ENCODE measurements at places on chromosomes 4 and X.

- no peak for DNase-seq
These were observed 239.6 kb upstream of the FAM47A start for GRCh38 chrX:34371754-34372153.

DNA sequence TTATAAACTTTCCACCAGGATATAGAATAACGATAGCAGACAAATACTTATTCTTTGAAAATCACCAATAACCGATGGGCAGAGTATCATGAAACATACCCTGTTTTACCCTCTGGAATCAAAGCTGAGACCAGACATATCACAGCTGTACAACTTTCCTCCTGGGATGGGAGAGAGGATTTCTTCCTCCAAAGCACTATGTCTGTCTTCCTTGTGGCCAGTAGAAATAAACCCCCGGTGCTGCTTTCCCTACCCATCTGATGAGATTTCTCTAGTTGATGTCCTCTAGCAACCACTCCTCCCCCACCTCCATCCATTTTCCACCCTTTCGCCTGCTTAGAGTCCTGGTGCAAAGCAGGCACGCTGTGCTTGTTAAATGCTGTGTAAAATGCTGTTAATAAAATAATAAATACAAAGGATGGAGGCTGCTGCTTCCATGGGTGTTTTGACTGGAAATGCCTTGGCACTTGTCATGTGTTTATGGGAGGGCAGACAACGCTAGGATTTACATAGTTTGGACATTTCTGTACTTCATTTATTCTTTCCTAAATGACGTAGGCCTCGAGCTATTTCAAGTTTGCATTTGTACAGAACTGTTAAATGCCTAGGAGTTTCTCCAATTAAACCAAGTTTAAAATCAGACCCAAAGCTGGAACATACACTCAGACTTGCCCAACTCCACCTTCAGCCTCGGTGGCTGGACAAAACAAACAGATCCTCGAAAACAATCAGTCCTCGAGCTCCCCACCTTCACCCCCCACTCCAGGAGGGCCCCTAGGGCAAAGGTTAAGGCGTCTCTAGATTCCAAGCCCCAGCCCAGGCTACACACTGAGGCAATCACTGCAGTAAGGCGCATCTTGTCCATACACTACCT lies 10.1 kb downstream of the BCOR start:
- DNase-seq, result no peak

GRCh38 chr4:169236873-169237626 lies 33.7 kb downstream of the SH3RF1 start:
- no peak for DNase-seq

GRCh38 chr4:31045724-31046318 lies 325.7 kb downstream of the PCDH7 start:
- DNase-seq, result peak; percentile 16

DNA sequence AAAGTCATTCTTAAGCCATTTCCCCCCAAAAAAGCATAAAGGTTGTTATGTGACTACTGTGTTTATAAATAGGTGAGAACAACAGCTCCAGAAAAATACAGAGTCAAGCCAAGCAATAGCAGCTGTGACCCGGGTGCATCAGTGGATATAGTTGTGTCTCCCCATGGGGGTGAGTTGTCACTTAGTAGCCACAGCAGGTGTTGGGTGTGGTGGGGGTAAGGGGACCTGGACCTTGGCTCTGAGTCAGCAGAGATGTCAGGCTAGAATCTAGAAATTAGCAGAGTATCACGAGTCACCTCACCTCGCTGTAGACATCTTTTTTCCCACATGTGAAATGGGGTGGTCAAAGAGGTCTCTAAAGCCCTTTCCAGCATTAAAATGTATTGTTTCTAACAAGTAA lies 42.4 kb downstream of the MOSPD2 start:
- DNase-seq, result no peak

GRCh38 chr4:825063-825970 lies 612 bp downstream of the CPLX1 start:
- peak; percentile 43 for DNase-seq

DNA sequence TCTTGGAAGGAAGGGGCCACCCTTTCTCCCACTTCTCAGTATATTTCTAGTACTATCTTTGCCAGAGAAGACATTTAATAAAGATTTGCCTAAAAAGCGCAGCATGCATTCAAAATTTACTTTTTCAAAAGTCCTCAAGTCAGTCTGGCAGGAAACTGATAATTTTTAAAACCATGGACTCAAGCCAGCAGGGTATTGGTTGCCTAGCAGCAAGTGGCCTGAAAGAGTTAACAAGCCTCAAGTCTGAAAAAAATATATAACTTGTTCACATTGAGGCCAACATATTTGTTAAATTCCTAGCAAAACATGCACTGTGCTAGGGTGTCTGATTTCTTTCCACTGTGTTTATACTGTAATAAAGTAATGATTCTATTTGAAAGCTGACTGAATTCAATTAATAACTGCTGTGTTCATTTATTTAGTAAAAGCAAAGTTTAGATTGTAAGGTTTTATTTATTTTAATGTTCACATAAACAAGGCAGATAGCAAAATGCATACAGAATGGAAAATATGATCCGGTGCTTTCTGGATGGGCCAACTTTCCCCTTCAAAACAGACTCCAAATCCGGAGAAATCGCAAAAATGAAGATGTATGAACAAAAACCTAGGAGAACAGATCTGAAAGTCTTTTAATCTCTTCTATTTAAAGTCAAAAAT lies 218.5 kb upstream of the FGF13 start:
- no peak for DNase-seq

- DNase-seq, result no peak
These were observed 30.9 kb upstream of the CCDC110 start for GRCh38 chr4:185502386-185502785.

DNA sequence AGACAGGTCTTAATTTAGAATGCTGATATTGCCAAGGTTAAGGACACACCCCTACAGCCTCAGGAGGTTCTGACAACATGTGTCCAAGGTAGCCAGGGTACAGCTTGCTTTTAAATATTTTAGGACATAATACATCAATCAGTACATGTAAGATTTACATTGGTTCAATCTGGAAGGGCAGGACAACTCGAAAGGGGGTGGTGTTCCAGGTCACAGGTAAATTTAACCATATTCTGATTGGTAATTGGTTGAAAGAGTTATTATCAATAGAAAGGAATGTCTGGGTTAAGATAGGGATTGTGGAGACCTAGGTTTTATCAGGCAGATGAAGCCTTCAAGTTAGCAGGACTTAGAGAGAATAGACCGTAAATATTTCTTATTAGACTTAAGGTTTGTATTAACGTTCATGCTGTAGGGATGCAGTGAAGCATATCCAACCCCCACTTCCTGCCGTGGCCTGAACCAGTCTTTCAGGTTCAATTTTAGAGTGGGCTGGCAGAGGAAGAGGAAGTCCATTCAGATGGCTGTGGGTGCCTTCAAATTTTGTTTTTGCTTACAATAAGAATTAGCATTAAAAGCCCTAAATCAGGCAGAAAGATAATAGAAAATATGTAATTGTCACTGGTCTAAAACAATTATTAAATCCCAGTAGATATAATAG lies 136.5 kb upstream of the GALNTL6 start:
- no peak for DNase-seq

DNA sequence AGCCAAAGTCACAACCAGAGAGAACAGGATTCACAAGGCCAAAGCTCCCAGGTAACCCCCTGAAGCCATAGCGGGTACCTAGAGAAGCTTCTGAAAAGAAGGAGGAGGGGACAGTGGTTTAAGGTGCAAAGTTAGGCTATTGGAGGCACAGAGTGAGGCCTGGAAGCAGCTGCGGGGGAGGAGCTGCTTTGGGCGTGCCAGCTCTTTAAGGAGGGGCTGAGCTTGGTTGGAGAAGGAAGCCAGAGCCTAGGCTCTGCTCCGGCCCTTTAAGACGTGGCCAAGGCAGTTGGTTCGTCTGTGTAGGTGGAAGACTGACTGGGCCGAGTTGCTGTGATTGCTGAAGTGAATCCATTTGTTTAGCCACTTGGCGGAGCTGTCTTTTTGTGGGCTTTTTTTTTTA lies 1.5 kb downstream of the KLF8 start:
- no peak for DNase-seq

DNA sequence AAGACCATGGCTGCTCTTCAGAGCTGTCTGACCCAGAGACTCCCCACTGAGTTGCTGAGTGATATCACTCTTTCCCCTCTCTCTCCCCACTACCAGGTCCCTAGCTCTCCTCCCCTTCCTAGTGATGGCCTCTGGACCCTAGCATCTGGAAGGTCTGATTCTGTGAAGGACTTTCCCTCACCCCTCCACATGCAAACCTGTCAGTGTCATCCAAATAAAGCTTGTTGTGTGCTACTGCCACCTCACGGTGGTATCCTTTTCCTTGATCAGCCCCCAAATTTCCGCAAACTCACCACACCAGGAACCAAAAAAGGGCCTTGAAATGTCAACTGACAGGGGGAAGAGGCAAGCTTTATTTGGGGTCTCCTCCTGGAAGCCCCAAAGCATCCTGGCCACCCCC lies 500.2 kb downstream of the IDS start:
- DNase-seq, result no peak

DNA sequence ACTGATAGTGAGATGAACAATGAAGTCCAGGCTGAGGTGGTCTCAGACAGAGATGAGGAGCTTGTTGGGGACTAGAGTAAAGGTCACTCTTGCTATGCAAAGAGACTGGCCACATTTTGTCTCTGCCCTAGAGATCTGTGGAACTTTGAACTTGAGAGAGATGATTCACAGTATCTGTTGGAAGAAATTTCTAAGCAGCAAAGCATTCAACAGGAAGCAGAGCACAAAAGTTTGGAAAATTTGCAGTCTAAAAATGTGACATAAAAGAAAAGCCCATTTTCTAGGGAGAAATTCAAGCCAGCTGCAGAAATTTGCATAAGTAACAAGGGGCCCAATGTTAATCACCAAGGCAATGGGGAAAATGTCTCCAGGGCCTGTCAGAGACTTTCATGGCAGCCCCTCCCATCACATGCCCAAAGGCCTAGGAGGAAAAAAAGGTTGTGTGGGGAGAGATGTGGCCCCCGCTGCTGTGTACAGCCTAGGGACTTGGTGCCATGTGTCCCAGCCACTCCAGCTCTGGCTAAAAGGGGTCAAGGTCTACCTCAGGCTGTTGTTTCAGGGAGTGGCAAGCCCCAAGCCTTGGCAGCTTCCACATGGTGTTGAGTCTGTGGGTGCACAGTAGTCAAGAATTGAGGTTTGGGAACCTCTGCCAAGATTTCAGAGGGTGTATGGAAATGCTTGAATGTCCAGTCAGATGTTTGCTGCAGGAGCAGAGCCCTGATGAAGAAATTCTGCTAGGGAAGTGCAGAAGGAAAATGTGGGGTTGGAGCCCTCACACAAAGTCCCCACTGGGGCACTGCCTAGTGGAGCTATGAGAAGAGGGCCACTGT lies 262.8 kb downstream of the DKK2 start:
- no peak for DNase-seq

- DNase-seq, result peak; percentile 15
These were observed 152.0 kb upstream of the SLC4A4 start for GRCh38 chr4:71186566-71187403.

GRCh38 chr4:8580321-8581093 lies at the start of gene GPR78:
GPR78 (plus strand) TSS chr4:8580392; CDS start chr4:8580983, 591 bp downstream.
- peak; percentile 85 for DNase-seq

GRCh38 chr4:152598454-152598853 lies 62.6 kb upstream of the FBXW7 start:
- no peak for DNase-seq

DNA sequence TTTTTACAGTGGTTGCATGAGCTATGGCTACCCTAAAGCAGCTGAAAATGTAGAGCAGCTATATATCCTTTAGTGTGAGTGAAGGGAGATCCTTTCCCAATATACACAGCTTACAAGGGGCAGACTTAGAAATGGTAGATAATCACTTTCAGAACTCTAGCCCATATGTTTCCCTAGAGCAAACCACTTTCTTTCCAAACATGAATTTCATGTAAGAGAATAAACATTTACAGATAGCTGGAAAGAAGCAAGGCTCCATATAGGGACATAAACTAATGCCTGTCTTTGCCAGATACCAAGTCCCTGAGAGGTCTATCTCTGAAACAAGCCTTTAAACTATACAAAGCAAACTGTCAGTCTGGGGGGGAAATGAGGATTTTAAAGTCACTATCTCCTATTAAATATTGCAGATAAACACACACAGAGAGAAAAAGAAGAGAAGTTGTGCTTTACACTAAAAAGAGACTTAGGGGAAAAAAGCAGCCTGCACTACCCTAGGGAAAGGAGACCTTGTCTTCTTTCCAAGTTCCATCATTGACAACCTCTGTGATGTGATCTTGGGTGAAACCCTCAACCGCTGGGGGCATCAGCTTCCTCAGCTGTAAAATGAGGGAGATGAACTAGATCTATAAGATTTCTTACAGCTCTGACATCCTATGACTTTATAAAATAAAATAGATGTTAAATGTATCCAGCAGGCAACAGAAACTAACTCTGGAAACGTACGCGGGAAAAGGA lies 73.6 kb downstream of the TMEM156 start:
- DNase-seq, result no peak

GRCh38 chrX:150607201-150607600 lies 38.8 kb downstream of the MTM1 start:
- DNase-seq, result no peak

DNA sequence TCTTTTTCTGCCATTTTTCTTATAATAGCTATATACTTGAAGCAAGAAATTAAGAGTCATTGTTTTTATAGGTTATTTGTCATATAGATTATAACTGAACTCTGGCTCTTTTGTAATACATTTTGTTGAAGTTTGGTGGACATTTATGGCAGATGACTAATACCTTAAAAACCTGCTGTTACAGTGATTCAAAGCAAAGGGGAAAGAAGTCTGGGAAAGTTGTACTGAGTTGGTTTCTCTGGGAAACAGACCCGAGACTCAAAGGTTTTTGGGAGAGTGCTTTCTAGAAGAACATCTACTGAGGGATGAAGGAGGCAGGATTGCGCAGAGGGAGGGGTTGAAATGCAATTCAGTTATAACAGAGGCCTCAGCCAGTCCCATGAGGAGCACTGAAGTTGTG lies 35.9 kb downstream of the NAP1L5 start:
- DNase-seq, result no peak

DNA sequence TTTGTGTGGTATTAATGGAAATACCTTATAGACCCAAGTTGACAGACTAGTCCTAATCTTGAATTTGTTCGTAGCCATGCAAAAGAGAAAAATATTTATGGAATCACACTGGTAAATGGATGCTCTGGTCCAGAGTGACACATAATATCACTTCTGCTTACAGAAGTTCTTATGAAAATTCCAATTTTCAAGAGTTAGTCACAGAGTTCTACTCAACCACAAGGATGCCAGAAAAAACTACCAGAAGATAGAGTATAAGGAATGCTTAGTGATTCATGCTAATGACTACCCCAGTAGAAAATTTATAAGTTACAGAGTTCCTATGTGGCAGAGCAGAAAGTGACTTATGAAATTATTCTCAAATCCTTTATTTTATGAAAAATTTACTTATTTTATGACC lies 1384.8 kb downstream of the FAM133A start:
- DNase-seq, result no peak

GRCh38 chr4:13674971-13675370 lies 47.4 kb upstream of the BOD1L1 start:
- no peak for DNase-seq

Data from BE2C (cell line).